Activated T-helper 9 cell treated with anti-CD3 and anti-CD28 coated beads, Interleukin-2, amount 50 U/mL, for 16 hours (primary cell): ENCODE measurements at places on chromosomes 6 and 20.
A peak's percentile ranks its signal among the peaks of the same experiment; 100 is the strongest.

GRCh38 chr6:156776470-156776839 is 723 bp upstream of the ARID1B start:
- DNase-seq: no peak

DNA sequence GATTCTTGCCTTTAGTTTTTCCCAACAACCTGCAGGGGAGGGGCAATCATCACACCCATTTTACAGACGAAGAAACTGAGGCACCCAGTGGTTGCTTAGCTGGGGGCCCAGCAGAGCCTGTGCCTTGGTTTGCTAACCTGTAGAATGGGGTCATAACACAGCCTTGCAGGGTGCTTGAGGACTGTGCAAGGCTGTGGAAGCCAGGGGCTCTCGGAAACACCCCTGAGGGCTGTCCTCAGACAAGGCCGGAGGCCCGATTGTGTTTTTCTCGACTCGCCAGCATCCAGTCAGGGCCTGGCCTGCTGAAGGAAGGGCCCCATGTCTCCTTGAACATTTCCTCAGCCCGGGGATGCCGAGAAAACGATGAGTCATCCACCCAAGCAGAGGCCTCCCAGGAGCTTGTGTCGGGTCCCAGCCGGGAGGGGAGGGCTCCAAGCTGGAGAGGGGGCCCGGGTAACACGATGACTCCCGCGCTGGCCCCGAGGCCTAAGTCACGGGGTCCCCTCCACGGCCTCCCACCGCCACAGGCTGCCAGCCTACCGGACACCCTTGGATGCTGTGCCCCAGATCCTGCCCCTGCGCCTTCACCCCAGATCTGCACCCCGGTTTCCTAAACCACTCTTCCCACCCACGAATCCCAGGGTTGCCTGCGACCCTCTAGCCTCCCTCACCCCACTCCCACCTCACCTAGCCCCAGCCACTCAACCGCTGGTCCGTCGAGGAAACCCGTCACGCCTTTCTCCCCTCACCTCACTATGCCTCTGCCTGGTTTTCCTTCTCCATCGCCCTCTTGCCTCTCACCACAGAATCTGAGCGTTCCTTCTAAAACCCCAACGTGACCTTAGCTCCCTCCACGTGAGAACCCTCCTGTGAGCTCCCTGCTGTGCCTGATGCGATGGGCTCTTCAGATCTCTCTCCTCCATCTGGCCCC is 10.6 kb downstream of the NOL4L start:
- peak; percentile 18 for DNase-seq

DNA sequence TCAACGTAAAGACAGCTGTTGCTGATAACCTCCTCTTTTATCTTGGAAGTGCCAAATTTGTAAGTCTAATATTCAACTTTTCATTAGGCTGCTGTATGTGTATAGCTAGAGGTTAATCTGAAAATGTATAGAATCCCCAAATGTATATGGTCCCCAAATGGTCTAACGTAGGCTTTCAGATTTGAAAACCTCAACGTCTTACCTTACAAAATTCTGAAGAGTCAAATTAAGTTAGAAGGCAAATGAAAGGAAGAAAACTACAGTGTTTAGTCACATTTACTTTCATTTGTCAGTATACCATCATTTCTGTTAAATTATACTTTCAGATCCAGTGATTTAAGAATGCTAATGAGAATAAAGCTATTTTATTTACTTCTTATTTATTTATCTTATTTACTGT is 256.9 kb downstream of the ARHGAP18 start:
- no peak for DNase-seq

DNA sequence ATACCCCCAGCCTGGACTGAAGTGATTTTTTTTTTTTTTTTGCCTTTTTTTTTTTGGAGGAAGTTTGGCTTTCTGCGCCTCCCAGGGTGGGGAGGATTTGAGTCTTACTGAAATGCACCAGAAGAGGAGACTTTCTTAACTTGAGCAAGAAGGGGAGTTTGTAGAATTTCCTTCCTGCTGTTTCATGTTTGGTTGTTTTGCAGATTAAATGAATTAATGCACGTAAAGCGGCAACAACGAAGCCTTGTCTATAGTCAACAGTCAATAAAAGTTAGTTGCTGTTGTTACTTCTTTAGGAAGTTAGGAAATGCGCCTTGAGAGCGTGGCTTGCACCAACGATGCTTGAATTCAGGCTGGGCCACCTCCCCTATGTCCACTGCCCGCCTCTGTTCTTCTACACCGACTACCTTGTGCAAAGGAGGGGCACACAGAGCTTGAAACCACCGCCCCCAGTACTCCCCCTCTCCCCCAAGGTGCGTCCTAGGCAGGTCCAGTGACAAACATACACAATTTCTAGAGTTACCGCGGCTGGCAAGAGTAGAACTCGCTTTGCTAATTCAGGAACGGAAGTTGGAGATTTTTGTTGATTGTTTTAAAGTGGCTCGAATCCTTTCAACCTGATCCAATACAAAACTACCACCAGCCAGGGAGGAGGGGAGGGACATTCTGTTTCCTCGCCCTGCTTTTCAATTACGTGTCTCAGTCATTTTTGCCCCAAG is 830 bp upstream of the CYP24A1 start:
- DNase-seq: no peak

GRCh38 chr6:72746276-72746675 is 124.4 kb downstream of the KCNQ5 start:
- DNase-seq: no peak

GRCh38 chr20:25315418-25316210 is 67.7 kb downstream of the PYGB start:
- DNase-seq: no peak

GRCh38 chr6:35492974-35493284 is 4.0 kb downstream of the TEAD3 start:
- DNase-seq: no peak

GRCh38 chr6:47834196-47834595 is 52.4 kb downstream of the OPN5 start:
- no peak for DNase-seq

GRCh38 chr6:34346175-34347119 is 46.0 kb downstream of the NUDT3 start:
- DNase-seq: no peak

GRCh38 chr6:14202947-14203346 is 85.4 kb downstream of the CD83 start:
- DNase-seq: no peak
